Muscle of leg (tissue), 16 donors: ENCODE measurements at places on chromosomes 6 and 20. TPM values are rescaled to one million over a fixed set of nuclear protein-coding genes. Genes with fewer than 3 reads are reported as not detected.
A peak's percentile ranks its signal among the peaks of the same experiment; 100 is the strongest.

GRCh38 chr6:99589290-99589672, 17.4 kb upstream of the PRDM13 start:
- DNase-seq, result no peak

DNA sequence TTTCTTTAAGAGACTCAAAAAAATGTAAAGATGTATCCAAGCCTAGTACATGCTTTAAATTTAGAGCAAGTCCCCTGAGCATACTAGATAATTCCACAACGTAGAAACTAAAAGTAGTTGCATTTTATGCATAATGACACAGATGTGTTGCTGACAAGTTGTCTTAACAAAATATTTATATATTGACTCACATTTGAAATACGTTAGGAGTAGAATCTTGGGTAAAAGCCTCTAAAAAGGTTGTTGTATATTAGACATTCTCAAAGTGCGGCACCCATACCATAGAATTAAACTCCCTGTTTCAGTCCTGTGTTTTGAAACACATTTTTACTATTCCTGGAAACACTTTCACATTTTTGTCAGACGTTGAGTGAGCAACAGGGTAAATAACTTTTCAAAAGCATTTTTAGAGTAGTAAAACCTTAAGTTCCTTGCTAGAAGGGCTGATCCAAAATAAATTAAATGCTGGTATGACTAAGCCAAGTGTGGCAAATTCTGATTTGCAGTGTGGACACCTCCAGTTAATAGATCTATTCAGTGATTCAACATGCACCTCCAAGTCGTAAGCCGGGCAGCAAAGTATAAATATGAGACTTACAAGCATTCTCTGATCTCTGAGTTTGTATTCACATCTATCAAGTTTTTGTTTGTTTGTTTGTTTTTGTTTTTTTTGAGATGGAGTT, 97.5 kb downstream of the GMDS start:
- DNase-seq, result peak; percentile 77

DNA sequence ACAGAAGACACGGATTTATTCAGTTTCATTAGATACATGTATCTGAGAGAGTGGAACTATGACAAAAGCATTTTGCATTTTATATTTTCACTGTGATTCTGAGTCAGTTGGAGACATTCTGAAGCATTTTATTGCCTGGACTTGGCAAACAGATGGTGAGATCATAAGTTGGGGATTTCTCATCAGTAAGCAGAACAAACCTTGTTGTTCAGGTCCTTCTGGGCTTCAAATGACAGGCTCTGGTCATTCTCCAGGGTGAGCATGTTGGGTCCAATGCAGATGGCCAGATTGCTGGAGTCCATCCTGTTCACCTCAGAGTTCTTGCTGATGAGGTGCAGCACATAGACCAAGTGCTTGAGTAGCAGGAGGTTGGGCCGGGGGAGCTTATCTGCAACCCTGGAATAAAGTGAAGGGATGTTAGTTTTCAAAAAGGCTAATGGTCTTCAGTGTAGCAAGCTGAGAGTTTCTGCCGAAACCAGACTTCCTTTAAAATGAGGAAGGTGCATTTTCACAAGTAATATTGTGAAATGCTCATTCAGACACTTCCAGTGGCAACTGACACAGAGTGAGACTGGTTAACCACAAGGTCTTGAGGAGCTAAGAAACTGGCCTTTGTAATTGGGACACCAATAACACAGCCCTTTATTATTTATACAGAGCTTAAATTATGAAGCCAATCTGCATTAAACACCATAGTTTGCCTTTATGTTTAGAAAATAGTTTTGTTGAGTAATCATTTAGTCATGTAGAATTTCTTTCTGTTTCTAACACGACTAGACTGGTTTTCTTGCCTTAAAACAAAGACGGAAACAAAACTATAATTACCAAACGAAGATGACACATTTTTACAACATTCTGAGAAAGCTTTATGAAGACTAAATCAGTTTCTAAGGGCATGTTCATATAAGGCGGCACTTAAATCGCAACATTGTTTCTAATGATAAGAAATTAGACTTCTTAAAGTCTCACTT, 5.6 kb downstream of the TAGAP start:
- DNase-seq, result peak; percentile 75

DNA sequence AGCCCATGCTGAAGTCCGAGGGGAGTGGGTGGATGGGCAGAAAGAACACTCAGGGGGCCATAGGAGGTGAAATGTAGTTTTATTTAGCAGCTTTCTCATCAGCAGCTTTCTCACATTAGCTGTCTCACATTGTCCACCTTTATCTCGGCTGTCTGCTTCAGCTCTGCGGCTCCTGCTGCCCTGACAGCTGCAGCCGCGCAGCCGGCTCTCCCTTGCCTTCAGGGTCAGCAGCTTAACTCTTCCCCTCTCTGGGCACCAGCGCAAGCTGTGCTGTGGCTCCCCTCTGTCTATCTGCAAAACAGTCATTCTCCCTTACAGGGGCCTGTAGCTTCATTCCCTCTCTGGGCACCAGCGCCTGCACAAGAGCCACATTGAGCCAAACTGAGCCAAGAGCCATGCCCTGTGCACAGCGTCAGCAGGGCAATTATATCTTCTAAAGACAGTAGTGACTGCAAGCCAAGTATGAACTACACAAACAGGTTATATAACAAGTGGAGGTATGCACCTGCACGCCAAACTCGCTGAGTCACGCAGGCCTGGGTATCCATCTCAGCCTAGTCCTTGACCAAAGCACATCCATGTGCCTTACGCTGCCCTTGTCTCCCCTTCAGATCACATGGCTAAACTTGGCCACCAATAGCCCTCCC, 198.8 kb downstream of the EYA2 start:
- DNase-seq, result no peak

FNDC1 gene
- 112 TPM for polyA plus RNA-seq

- no peak for DNase-seq
Observed at GRCh38 chr6:30568245-30568644, 3.0 kb upstream of the ABCF1 start.

CST2 gene
- polyA plus RNA-seq, result not detected

GRCh38 chr20:1664911-1665310, 7.3 kb upstream of the SIRPG start:
- no peak for DNase-seq

- peak; percentile 59 for DNase-seq
Observed at GRCh38 chr6:170497841-170498301, 55.2 kb downstream of the PSMB1 start.
